ENCODE measurements at places on chromosomes 2 and 18. TPM values are rescaled to one million over a fixed set of nuclear protein-coding genes. Genes with fewer than 3 reads are reported as not detected.

Gene CAPN14
- under 0.01 TPM for total RNA-seq

Gene MROH2A
- not detected for total RNA-seq

Gene TMEM37
- total RNA-seq = 1.2 TPM

GRCh38 chr2:120779781-120780283 is 44.2 kb downstream of the GLI2 start:
- DNase-seq = no peak

DNA sequence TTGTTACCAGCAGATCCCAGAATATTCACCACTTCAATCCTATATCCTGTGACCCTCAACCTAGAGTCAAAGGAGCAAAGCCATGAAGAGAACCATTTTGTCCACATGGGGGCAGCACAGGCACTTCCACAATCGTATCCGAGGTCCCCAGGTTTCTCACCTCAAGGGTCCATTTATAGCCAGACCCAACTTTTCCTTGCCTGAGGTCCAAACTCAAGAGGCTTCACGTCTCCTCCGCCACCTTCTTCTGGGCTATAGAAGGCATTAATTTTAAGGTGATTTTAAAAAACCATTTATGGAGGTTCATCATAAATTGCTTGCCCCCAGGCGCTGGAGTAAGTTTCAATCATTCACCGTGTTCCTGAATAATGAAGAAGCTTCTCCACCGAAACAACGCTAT is 111.6 kb upstream of the NABP1 start:
- DNase-seq = peak; percentile 18

DNA sequence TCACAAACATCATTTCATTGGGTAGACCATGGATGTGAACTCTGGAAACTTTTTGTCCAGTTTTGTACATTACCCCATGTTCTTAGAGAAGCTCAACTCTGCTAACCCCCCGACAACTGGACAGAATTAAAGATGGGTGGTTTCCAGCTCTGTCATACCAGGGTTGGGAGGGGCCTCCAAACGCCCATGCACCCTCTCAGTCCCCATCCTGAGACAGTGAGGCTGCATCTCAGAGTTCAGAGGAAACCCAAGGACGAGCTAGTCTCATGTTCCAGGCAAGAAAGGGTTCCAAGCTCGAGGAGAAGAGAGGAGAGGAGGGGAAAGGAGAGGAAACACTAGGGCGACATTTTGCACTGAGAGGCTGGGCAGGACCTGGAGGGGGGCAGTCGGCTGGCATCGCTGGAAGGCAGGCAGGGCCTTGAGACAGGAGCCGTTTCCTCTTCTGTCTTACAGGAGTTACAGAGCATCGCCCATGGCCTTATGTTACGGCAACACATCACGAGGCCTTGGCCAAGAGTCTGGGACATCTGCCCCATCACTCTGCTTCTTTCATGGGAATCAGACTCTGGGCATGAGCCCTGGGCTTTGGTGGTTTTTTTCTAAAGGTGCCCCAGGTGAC is 16.4 kb downstream of the MAL start:
- no peak for DNase-seq

DNA sequence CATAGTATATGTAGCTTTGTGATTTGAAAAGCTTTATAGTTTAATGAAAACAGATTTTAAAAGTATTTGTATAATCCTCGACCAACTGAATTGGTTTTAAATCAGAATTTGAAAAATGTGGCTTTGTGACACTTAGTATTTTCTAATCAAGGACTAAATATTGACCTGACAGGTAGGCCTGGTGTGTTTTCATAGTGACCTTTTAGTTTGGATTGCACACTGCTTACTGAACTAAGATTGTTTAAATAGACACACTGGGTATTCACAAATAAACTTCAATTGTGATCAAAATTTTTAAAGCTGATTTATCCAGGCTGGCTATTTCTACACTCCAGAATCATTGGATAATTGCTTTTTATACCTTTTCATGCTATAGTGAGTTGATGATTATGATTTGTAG is 31.8 kb upstream of the FAM237A start:
- DNase-seq = no peak

- DNase-seq = peak; percentile 58
These were observed 14.9 kb upstream of the MSH6 start for GRCh38 chr2:47767880-47768609.

- no peak for DNase-seq
These were observed 82.2 kb upstream of the LTBP1 start for GRCh38 chr2:32864334-32865111.

DNA sequence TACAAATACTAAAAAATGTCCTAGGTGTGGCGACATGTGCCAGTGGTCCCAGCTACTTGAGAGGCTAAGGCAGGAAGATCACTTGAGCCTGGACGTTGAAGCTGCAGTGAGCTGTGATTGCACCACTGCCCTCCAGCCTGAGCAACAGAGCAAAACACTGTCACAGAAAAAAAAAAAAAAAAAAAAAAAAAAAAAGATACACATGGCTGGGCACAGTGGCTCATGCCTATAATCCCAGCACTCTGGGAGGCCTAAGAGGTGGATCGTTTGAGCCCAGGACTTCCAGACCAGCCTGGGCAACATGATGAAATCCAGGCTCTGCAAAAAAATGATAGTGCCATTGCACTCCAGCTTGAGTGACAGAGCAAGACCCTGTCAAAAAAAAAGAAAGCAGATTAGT is 13.7 kb downstream of the KANSL1L start:
- no peak for DNase-seq

DNA sequence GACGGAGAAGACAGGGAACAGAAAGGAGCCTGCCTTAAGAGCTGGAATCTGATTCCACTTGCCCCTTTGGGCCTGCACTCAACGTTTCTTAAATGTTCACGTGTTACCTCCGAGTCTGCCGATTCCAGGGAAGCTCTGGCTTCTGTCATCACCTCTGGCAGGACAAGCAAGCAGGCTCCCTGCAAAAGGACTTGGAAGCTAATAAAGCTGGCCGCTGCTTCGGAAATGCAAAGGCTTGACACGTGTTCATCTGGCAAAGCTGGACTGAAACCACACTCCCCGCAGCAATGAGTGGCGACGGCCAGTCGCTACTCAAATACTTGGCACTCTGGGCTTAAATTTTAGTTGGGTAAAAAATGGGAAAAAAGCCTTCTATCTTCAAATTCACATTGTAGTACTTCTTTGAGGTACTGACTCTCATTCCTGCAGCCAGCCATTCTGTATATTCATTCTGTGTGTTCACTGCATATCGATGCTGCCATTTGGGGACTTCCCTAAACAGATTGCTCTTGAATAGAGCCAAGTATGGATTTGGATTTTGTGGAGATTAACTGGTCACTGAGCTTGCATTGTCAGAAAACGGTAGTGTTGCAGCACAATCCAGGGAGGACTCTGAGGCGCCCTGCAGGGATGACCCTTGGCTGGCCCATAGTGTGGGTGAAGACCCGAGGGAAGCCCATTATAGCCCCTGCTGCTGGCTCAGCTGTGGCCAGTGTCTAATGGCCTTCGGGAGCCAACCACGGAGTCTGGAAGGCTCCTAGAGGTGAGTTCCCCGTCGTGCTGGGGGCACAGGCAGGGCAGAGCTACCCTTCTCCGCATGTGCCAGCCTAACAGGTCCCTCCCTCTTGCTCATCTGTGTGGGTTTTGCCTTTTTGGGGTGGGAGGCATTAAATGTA is 231.5 kb downstream of the PRKCE start:
- DNase-seq = peak; percentile 69

GRCh38 chr2:107336526-107336925 is 450.6 kb upstream of the ST6GAL2 start:
- DNase-seq = no peak

DNA sequence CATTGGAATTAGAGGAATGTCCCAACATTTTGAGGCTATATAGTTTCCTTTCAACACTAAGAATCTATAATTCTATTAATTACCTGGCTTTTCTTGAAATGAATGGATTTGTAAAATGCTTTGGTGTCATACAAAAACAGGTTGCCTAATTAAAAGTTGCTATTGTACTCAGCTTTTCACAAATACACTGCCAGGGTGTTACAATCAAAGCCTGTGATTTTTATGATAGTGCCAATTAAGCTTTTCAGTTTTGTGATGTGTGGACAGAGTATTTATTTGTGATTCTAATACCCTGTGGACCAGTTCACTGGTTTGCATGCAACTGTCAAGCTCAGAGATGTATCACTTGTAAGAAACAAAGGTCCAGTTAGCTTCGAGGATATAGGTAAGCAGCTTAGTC is 71.8 kb downstream of the NAB1 start:
- DNase-seq = no peak

DNA sequence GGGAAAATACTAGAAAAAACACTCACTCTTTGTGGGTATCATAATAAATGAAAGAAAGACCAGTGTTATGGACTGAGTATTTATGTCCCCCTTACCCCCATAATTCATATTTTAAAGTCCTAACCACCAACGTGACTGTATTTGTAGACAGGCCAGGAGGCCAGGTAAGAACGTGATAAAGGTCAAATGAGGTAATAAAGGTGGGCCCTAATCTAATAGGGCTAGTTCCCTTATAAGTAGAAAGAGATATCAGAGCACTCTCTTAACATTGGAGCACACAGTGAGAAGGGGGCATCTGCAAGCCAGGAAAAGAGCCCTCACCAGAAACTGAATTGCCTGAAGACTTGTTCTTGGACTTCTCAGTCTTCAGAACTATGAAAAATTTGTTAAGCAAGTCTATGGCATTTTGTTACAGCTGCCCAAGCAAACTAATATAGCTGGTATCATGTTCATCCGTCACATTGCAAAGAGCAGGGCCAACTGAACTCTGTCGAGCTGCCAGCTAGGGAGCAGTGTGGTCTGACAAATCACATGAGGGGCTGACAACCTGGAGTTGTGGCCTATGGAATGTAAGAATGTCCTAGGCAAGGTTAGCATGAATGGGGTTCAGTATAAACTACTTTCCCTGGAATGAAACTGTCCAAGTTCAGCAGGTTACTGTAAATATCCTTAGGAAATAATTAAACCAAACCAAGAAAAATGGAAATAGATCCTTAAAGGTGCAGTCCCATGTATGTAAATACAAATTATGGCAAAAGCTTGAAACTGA is 280.9 kb downstream of the ZNF385B start:
- no peak for DNase-seq

- no peak for DNase-seq
These were observed 34.1 kb upstream of the METAP1D start for GRCh38 chr2:171965661-171966060.

DNA sequence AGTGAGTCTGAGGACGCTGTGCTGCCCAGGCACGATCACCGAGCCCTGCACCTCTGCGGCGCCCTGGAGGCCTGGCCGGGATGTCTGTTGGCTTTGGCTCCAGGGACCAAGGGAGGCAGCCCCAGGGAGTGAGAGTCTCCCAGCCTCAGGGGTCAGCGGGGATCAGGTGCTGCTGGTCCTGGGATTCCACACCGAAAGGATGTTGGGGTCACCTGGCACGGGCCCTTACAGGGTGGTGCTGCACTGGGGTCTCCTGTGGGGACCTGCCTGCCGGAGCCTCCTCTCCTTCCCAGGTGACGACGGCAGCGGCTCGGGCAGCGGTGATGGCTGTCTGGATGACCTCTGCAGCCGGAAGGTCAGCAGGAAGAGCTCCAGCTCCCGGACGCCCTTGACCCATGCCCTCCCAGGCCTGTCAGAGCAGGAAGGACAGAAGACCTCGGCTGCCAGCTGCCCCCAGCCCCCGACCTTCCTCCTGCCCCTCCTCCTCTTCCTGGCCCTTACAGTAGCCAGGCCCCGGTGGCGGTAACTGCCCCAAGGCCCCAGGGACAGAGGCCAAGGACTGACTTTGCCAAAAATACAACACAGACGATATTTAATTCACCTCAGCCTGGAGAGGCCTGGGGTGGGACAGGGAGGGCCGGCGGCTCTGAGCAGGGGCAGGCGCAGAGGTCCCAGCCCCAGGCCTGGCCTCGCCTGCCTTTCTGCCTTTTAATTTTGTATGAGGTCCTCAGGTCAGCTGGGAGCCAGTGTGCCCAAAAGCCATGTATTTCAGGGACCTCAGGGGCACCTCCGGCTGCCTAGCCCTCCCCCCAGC is 30.5 kb downstream of the GPC1 start:
- DNase-seq = peak; percentile 15

DNA sequence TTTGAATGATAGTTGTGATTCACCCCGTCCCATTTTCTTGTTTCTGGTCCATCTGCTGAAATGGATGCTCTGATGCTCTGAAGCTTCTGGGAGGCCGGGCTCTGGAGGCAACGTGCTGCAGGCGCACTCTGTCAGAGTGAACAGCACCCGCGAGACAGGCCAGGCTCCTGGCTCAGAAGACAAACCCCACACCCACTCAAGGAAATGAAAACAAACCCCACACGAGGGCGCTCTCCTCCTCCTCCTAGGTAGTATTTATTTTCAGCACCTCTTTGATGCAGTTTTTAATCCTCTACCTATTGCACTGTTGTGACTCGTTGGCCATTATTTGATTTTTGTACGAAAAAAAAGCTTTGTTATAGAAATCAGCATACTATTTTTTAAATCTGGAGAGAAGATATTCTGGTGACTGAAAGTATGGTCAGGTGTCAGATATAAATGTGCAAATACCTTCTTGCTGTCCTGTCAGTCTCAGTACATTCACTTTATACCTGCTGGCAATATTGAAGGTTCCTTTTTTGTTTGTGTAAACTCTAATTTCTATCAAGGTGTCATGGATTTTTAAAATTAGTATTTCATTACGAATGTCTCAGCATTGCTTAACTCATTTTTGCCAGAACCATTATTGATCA is 10.3 kb upstream of the CHST10 start:
- peak; percentile 49 for DNase-seq

DNA sequence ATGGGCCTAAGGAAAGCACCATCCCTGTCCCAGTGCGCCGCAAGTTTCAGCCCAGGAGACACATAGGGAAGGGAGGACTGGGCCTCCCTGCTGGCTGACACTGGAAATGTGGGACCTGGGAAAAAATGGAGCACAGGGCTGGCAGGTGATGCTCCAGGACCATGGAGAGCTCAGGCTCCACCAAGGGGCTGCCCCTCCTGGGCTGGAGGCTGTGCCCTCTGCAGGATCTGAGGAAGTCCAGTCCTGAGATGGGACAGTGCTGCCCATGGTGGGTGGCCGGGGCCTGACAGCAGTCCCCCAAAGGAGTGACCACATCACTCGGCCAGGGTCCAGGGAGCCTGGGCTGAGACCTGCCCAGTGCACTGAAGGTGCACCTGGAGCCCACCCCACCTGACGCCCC is 108.6 kb upstream of the TEKT4 start:
- no peak for DNase-seq

Data from uterus (tissue), 4 donors.